Activated naive CD4-positive, alpha-beta T cell treated with anti-CD3 and anti-CD28 coated beads, Interleukin-2, amount 50 U/mL, for 16 hours (primary cell): ENCODE measurements at places on chromosomes 3 and 15.

GRCh38 chr15:52261026-52261425 is 34.6 kb downstream of the MYO5C start:
- no peak for DNase-seq

DNA sequence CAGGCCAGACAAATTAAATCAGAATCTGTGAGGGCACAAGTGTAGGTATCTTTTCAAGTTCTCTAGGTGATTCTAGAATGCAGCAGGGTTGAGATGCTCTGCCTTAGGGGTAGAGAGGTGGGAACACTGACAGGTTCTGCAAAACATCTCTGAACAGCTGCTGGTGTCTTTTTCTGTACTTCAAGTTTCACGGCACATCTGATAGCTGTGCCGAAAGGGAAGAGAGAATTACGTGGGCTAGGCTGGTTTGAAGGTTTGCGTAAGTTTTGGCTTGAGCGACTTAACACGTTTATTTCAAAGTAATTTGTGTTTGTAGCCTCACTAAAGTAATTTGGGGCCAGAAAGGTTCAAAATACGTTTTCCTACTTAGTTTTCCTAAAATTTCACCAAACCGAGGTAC is 22.5 kb downstream of the PXK start:
- DNase-seq = no peak

DNA sequence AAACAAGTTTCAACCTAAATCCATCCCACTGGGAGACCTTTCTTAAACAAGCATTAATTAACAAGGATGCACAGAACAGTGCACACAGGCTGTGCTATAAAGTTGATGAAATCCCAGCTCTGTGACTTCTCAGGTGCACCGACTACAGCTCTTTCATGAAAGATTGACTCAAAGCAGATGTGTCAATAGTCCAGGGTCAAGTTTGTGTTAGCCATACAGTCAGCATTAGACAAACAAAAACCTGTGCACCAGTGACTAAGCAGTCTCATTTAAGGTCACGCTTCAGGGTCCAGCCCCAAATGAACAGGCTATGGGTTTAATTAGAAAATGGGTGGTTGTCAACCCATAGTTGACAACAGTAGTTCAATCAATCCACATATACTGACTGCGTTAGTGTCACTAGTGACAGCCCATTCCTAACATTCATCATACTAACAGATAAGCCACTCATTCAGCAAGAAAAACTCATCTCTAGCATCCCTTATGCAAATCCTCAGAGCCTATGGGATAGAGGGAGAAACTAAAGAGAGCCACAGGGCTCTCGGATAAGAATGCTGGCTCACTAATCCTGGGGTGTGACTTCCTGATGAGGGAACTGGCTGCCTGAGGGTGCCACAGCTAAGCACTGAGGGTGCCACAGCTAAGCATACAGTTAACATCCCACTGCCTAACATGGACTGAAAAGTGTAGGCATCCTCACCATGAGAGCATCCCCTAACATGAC is 84.1 kb downstream of the WNT5A start:
- no peak for DNase-seq

DNA sequence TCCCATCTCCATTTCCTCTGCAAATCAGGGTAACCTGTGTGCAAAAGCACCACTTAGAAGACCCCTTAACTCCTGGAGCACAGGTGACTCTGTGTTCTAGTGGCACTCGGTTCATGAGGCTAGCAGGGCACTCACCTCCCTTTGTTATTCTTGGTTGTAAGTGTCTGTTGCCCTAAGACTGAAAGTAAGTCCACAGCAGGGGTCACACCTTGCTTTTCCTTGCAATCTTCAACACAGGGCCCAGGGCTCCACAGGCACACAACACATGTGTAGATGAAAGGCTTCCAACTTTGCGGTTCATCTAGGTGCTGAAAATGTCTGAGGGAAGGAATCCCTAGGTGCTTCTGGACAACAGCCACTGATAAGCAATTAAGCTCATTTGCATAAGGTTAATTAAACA is 2.9 kb downstream of the RNU6-1 start:
- no peak for DNase-seq

DNA sequence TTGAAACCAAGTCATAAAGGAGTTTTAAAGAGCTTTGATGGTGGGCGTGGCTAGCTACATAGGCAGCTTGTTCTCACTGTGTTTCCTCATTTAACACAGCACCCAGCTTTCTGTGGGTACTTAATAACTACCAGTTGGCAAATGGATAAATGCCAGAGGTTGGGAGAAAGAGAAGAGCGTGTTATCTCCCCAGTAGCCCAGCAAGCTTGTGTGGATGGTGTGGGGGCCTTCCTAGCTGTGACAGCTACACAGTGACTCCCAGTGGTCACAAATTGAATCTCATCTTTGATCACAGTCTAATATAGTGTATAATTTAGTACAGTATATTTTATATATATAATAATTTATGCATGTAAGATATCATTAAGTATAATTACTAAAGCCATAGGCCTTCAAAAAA is 984.1 kb downstream of the EPHA3 start:
- no peak for DNase-seq

- no peak for DNase-seq
These were observed 413.9 kb downstream of the RBMS3 start for GRCh38 chr3:29694783-29695182.

GRCh38 chr3:43296565-43296964 is 10.2 kb downstream of the SNRK start:
- DNase-seq = peak; percentile 34

- DNase-seq = no peak
These were observed 48.2 kb downstream of the TRIM42 start for GRCh38 chr3:140726066-140726465.

- DNase-seq = no peak
These were observed 26.3 kb upstream of the TIPARP start for GRCh38 chr3:156648086-156648485.

DNA sequence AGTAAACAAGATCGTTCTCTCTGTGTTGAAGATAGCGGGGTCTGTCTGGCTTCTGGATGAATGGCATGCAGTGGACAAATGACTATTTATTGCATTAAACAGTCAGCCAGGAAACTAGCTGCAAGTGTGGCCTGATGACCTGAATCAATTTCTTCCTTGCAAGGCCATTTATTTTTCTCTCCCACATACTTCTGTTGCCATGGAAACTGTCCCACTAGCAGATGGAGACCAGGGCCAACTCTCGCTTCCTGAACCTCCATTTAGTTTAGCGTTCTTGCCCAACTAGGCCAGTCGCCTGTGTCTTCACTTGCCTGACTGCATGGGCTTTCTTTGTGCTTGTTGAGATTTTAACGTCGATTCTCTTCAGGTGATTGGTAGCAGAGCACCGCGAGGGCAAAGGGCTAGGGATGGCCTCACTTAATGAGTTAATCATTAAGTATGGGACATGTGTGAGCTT is 27.6 kb downstream of the LMCD1 start:
- no peak for DNase-seq
